Pericardium fibroblast (primary cell): ENCODE measurements at places on chromosomes 6 and 20. TPM values are rescaled to one million over a fixed set of nuclear protein-coding genes. Genes with fewer than 3 reads are reported as not detected.

Gene OR2B6
- not detected in 2 replicates for total RNA-seq

Gene GFRAL
- total RNA-seq, result not detected in 2 replicates

Gene SCUBE3
- total RNA-seq, result 3.7 and 4.2 TPM in 2 replicates

Gene HBS1L
- 43.8 and 48.4 TPM in 2 replicates for total RNA-seq

Gene TPMT
- total RNA-seq, result 4.9 and 6.8 TPM in 2 replicates

Gene NQO2
- total RNA-seq, result 28.8 and 37.3 TPM in 2 replicates

Gene MAS1
- under 0.01 TPM in 1 of 2 replicates, not detected in the other for total RNA-seq

Gene HCRTR2
- 0.12 TPM in 1 of 2 replicates, not detected in the other for total RNA-seq

Gene UST
- total RNA-seq, result 15.2 and 17.6 TPM in 2 replicates

Gene PBOV1
- total RNA-seq, result not detected in 2 replicates

Gene LINC00237
- not detected in 2 replicates for total RNA-seq

Gene ADGRF5
- 0.23 and 3.0 TPM in 2 replicates for total RNA-seq

Gene SUMO4
- 3.2 TPM in 1 of 2 replicates, not detected in the other for total RNA-seq

Gene CYP24A1
- not detected in 2 replicates for total RNA-seq

Gene TRMT6
- 2.9 and 8.6 TPM in 2 replicates for total RNA-seq

Gene RTEL1
- 7.2 and 7.3 TPM in 2 replicates for total RNA-seq

Gene TBCC
- total RNA-seq, result 38.2 and 46.8 TPM in 2 replicates

Gene SSR1
- total RNA-seq, result 68.9 and 88.3 TPM in 2 replicates

Gene CFAP206
- 0.12 TPM in 1 of 2 replicates, not detected in the other for total RNA-seq

Gene RIN2
- total RNA-seq, result 26.8 and 34.2 TPM in 2 replicates

Gene WFDC12
- not detected in 2 replicates for total RNA-seq

Gene TRIM15
- not detected in 2 replicates for total RNA-seq

Gene NFS1
- 14.1 and 19.1 TPM in 2 replicates for total RNA-seq

Gene BCAS1
- total RNA-seq, result 0.17 TPM in 1 of 2 replicates, not detected in the other

Gene HLA-DRB5
- not detected in 2 replicates for total RNA-seq

Gene METTL24
- total RNA-seq, result not detected in 2 replicates

Gene SLC16A10
- not detected in 2 replicates for total RNA-seq

Gene IL17A
- not detected in 2 replicates for total RNA-seq

Gene LYRM4
- 23.6 and 29.5 TPM in 2 replicates for total RNA-seq

Gene GLP1R
- not detected in 2 replicates for total RNA-seq

Gene RAB44
- total RNA-seq, result not detected in 2 replicates

Gene TPD52L1
- total RNA-seq, result 17.2 and 24.1 TPM in 2 replicates

Gene MUC21
- not detected in 2 replicates for total RNA-seq

Gene PRPH2
- 3.0 and 3.1 TPM in 2 replicates for total RNA-seq

Gene SYNDIG1
- total RNA-seq, result 0.68 TPM in 1 of 2 replicates, not detected in the other

Gene ZC2HC1B
- total RNA-seq, result not detected in 2 replicates

Gene SLC22A16
- not detected in 2 replicates for total RNA-seq

Gene TMEM74B
- not detected in 2 replicates for total RNA-seq

Gene TCEA2
- 31.0 and 33.0 TPM in 2 replicates for total RNA-seq

Gene GGT7
- 12.1 and 17.5 TPM in 2 replicates for total RNA-seq

Gene BPI
- total RNA-seq, result 0.12 TPM in 1 of 2 replicates, not detected in the other

Gene ATP6V1G2
- total RNA-seq, result 2.7 and 7.2 TPM in 2 replicates

Gene CLDN20
- total RNA-seq, result not detected in 2 replicates

Gene SEMG2
- total RNA-seq, result not detected in 2 replicates

Gene SPEF1
- total RNA-seq, result 0.23 TPM in 1 of 2 replicates, not detected in the other

Gene HIVEP2
- 5.4 and 5.6 TPM in 2 replicates for total RNA-seq

Gene RPN2
- total RNA-seq, result 180 and 255 TPM in 2 replicates

Gene RGS17
- 1.5 and 2.0 TPM in 2 replicates for total RNA-seq

Gene RAMACL
- total RNA-seq, result 0.17 and 0.23 TPM in 2 replicates

Gene LY86
- total RNA-seq, result not detected in 2 replicates

Gene OTOR
- total RNA-seq, result not detected in 2 replicates

Gene PKIB
- total RNA-seq, result 0.26 and 2.6 TPM in 2 replicates

Gene MACROD2
- 0.12 TPM in 1 of 2 replicates, not detected in the other for total RNA-seq

Gene MYBL2
- total RNA-seq, result 2.6 and 2.7 TPM in 2 replicates

Gene SFT2D1
- total RNA-seq, result 39.4 and 51.3 TPM in 2 replicates
